ENCODE measurements at places on chromosomes 16 and 17.

- DNase-seq = no peak
Observed at GRCh38 chr17:76390003-76390421, 5.6 kb downstream of the SPHK1 start.

- peak; percentile 91 for DNase-seq
Observed at GRCh38 chr17:59154721-59155438, at the start of gene SKA2. Gene SKA2, minus strand, starts transcription at chr17:59155186. Its CDS starts 23 bp downstream, at chr17:59155163.

DNA sequence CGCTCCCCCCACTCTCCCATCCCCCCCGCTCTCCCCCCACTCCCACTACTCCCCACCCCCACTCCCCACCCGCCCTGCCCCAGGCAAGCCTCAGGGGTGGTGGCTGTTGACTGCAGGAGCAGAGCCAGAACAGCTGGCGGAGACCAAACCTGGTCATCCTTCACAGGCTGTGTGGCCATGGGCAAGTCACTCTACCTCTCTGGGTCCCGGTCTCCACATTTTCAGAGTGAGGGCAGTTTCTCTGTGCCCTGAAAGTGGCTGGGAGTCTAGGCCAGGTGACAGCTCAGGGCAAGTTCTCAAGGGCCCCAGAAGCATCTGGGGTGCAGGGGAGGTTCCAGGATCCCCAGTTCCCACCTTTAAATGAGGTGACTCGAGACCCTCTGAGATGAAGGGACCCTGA, 15.1 kb upstream of the BAHCC1 start:
- no peak for DNase-seq

GRCh38 chr16:27571433-27572326, 21.7 kb downstream of the KATNIP start:
- DNase-seq = no peak

- DNase-seq = no peak
Observed at GRCh38 chr17:65920996-65921395, 270.9 kb downstream of the CEP112 start.

DNA sequence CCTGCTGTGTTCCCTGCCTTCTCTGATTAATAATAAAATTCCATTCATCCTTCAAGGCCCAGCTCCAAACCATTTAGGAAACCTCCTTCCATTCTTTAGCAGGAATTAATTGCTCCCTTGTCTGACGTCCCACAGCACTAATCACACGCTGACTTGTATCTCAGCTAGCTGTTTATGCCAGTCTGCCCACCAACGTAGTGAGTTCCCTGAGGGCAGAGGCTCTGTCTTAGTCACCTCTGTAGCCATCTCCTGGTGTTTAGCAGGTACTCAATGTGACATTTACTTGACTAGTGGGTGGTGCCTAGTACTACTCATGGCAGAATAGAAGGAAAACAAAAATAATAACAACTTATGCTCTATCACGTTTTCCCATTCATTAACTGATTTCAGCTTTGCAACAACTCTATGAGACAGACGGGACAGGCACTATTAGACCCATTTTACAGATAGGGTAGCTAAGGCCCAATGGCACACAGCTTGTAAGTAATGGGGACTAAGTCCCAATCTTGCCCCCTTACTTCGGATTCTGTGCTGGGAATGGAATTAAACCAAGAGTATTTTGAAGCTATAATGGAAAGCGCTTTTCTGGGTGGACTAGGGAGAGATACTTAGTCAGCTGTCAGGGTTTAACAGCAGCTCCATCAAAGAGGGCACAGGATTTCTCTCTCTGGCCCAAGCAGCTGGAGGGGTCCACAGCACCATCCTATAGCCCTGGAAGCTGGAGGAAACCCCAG, 931 bp upstream of the WIPF2 start:
- no peak for DNase-seq

GRCh38 chr16:1645914-1646525, 32.1 kb upstream of the JPT2 start:
- no peak for DNase-seq

DNA sequence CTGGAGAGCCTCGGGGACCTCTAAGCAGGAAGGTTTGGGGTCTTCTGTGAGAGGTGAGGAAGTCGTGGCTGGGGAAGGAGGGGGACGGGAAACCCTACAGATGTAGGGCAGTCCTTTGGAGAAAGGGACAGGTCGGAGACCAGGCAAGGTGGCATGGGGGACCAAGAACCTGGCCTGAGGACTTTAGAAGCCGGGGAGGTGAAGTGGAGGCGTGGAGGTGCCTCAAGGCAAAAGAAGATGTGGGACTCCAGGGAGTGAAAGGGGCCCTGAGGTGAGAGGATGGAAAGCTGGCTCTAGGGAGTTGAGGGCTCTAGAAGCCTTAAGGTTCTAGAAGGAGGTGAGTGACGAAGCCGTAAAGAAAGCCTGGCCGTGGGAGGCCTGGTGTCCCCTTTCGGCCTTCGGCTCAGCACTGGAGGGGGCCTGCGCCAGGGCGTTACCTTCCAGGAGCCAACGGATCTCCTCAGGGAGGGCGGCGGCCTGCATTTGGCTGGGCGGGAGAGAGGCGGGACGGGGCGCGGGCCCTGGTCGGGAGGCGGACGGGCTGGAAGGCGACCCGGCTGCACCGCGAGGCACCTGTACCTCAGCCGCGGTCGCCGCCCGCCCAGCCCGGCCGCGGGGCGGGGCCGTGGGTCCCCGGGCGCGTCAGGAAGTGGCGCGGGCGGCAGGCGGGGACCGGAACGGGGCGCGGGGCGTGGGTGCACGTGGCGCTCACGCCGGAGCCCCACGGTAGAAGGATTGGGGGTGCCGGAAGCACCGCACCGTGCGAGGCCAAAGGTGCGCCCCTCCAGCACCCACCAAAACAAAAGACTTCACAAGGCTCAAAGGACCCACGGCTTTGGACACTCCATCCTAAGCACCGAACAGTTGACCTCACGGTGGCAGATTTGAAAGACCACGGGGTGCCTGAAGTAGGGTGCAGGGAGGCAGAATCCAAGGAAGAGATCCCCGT, at the start of gene SKAP1:
Gene SKAP1, minus strand, starts transcription at position 577 of the 949 bp plus-strand sequence.
- DNase-seq = no peak

GRCh38 chr16:52851211-52851740, 201.4 kb downstream of the CHD9NB start:
- no peak for DNase-seq

DNA sequence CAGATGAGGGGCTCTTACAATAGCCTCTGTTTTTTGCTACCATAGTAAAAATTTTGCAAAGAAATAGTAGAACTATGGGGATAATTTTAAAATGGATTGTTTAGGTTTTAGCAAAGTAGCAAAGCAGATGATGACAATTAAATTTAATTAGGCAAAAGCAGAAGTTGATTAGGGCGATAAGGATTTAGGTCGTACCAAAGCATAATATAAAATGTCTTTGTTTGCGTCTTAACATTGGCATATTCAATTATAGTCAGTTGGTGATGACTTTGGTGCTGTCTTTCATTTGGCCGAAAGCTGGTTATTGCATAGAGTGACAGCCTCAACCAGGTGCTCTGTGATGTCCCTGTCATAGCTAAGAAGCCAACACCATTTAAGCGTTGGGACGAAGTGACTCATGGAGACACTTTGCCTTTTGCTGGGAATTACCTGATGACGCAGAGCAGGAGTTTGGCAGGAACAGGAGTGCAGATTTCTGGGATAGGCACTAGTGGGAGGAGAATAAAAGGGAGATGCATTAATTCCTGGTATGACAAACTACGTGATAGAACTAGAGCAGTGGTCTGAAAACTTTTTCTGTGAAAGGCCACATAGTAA, 38.3 kb downstream of the MAP2K6 start:
- no peak for DNase-seq

- no peak for DNase-seq
Observed at GRCh38 chr17:82737967-82738877, 2.8 kb downstream of the FN3K start.

- DNase-seq = no peak
Observed at GRCh38 chr16:13005721-13006247, 104.4 kb downstream of the SHISA9 start.

- DNase-seq = no peak
Observed at GRCh38 chr17:49699966-49700575, 7.7 kb downstream of the SLC35B1 start.

DNA sequence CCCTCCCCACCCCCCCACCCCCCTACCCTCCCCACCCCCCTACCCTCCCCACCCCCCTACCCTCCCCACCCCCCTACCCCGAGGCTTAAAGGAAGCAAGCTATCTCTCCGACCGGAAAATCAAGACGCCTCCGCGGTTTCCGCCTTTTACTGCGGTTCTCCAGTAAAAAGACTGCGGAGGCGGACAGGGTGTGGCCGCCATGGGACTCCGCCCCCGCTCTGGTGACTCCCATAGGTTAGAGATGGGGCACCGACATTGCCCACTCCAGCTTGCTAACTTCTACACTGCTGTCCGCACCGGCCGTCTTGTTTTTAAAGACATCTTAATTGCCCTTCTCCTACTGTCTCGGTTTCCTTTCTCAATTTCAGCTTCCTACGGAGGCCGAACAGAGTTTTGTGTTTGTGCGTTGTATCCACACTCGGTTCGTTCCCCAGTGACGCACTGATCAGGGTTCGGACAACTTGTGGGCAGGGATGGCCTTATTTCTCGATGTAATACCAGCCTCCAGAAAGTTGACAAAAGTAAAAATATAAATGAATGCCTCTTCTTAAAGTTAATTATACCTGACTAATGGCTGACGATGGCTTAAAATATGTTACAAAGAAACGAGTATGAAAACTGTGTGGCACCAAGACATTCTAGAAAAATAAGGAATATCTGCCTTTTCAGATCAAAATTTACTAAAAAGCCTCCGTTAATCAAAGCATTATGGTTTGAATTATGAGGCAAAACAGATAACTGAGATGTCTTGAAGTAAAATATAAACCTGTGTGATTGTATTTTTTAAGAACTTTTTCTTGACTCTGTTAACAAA, 1.1 kb upstream of the ZNF200 start:
- no peak for DNase-seq

GRCh38 chr17:57385975-57386374, 129.7 kb downstream of the MSI2 start:
- DNase-seq = no peak

- DNase-seq = no peak
Observed at GRCh38 chr17:21240369-21241055, 12.7 kb downstream of the NATD1 start.

DNA sequence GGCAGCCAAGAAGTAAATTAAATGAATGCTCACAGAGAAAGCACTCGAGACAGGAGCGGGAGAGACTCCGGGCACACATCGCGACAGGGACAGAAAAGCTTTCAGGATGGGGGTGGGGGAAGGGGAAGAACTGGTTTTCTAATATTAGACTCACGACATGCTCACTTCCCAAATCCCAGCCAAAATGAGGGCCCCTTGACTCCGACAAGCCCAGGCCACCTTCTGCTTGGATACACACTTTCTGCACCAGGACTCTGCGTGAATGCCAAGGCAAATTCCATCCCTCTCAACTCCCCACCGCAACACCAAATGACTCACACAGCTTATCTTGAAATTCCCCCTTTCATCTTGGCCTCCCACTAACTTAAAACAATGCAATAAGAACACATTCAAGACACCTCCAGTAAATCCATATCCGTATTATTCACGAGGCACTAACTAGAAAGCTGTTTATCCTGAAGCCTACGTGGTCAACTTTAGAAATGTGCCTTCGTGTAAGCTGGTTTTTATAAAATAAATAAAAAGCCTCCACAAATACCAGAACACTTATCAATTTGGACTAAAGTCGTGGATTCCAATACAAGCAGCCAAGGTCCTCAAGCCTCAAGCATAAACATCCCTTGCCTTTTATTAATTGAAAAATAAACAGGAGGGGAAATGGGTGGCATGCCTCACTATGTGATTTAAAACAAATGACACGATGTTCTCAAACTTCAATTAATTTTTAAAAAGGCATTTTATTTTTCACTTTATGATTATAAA, 46.1 kb downstream of the NXN start:
- DNase-seq = no peak

DNA sequence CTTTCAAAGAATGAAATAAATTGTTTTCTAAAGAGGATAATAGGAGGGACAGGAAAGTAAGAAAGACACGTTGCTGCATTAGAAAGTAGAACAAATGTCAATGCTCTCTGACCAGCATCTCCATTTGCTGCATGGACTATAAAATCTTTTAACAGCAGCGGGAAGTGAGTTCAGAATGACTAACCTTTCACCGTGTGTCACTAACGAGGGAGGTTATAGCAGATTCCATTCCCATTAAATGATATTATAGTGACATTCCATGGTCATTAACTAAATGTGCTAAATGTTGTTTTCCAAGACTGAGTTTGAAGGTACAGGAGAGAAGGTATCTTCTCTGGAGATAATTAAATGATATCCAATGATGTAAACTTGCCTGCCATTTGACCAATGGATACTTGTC, 127.1 kb upstream of the HS3ST3A1 start:
- DNase-seq = no peak

GRCh38 chr16:19716183-19716582, 1.8 kb downstream of the KNOP1 start:
- no peak for DNase-seq

DNA sequence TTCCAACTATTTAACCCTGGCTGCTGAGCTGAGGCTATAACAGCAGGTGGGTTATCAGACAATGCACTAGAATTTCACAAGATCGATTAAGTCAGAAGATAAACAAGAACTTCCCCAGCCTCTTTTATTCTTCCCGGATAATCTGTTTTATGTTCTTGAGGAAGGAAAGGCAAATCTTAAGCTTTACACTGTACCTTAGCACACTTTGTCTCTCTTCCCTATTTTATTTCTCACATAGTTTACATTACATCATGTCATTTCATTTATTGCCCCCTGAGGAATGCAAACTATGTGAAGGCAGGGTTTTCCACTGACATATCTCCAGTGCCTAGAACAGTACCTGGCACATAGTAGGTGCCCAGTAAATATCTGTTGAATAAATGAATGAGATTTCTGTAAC, 139.6 kb downstream of the SKAP1 start:
- no peak for DNase-seq
